ENCODE measurements at places on chromosomes 6 and 20. TPM values are rescaled to one million over a fixed set of nuclear protein-coding genes. Genes with fewer than 3 reads are reported as not detected.

GRCh38 chr20:24648481-24648880 is 179.1 kb downstream of the SYNDIG1 start:
- H3K36me3 ChIP-seq = no peaks in the 10 kb centered on the region
- H3K4me3 ChIP-seq = no peak overlapping the region
- no peaks in the 10 kb centered on the region for H3K4me1 ChIP-seq
- DNase-seq = no peak

GRCh38 chr6:149209871-149210775 is 107.4 kb upstream of the TAB2 start:
- H3K36me3 ChIP-seq = no peaks in the 10 kb centered on the region
- no peak overlapping the region for H3K4me3 ChIP-seq
- H3K4me1 ChIP-seq = peaks cover 29% of the 10 kb centered on the region
- H3K27me3 ChIP-seq = no peaks in the 10 kb centered on the region

GRCh38 chr20:53872081-53872541 is 198.3 kb downstream of the BCAS1 start:
- H3K4me1 ChIP-seq = peaks cover 58% of the 10 kb centered on the region
- H3K27ac ChIP-seq = peak overlapping the region; percentile 79
- DNase-seq = no peak
- no peak overlapping the region for H3K4me3 ChIP-seq

Gene SNAP91
- 0.95 TPM for total RNA-seq

DNA sequence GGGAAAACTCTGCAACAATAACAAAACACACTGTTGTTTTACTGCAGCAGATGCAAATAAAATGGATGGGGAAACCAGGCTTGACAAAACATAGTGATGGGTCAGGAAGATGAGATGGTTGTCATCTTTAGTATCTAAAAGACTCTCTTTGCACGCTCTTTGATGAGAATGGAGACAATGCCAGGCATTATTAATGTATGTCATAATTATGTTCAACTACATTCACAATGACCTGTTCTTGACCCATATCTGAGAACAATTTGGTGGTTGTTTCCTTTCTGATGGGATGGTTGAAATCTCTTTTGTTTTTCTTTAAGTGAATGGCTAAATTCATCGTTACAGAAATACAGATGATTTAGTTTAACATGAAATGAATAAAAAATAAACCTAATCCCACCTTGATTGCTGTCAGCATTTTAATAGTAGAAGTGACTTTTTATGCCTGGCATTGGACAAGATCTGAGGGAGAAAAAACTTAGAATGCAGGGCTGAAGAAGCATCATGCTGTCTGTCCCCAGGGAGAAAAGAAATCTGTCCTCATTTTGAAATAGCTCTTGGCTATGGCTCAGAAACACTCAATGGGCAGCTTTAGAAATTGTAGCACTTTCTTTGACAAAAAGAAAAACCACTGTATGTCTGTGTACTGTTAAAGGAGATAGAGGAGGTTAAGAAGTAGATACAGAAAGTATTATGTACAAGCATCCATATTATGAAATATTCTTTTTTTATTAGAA is 12.4 kb upstream of the GRIK2 start:
- no peak for DNase-seq
- H3K27ac ChIP-seq = no peak overlapping the region
- H3K36me3 ChIP-seq = no peaks in the 10 kb centered on the region
- no peaks in the 10 kb centered on the region for H3K27me3 ChIP-seq

Gene KCNK17
- total RNA-seq = not detected
